ENCODE measurements at places on chromosomes 2 and 18. TPM values are rescaled to one million over a fixed set of nuclear protein-coding genes. Genes with fewer than 3 reads are reported as not detected.

GRCh38 chr2:209591021-209591420 is 167.2 kb downstream of the MAP2 start:
- no peaks in the 10 kb centered on the region for H3K27me3 ChIP-seq
- H3K4me1 ChIP-seq: no peaks in the 10 kb centered on the region
- no peak for DNase-seq
- H3K4me3 ChIP-seq: no peak overlapping the region
- no peaks in the 10 kb centered on the region for H3K36me3 ChIP-seq
- H3K27ac ChIP-seq: no peak overlapping the region

The FAM237A gene
- not detected for total RNA-seq

DNA sequence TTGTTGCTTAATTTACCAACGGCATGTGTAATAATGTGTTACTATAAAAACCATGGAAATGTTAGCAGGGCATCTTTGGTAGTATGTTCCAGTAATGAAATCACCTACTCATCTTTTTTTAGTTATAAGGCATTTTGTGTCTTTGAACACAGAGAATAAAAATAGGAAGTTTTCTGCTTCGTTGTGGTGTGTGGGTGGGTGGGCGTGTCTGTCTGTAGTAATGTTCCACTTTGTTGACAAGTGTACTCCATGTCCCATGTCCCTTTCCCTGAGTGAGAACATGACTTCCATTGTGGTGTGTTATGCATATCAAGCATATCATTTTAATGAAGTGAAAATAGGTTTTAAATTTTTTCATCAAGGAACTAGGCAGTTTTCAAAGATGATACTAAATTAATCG is 149.3 kb downstream of the VWC2L start:
- no peak overlapping the region for H3K27ac ChIP-seq
- DNase-seq: no peak
- no peak overlapping the region for H3K4me3 ChIP-seq
- H3K36me3 ChIP-seq: no peaks in the 10 kb centered on the region
- H3K27me3 ChIP-seq: no peaks in the 10 kb centered on the region
- H3K4me1 ChIP-seq: no peaks in the 10 kb centered on the region

DNA sequence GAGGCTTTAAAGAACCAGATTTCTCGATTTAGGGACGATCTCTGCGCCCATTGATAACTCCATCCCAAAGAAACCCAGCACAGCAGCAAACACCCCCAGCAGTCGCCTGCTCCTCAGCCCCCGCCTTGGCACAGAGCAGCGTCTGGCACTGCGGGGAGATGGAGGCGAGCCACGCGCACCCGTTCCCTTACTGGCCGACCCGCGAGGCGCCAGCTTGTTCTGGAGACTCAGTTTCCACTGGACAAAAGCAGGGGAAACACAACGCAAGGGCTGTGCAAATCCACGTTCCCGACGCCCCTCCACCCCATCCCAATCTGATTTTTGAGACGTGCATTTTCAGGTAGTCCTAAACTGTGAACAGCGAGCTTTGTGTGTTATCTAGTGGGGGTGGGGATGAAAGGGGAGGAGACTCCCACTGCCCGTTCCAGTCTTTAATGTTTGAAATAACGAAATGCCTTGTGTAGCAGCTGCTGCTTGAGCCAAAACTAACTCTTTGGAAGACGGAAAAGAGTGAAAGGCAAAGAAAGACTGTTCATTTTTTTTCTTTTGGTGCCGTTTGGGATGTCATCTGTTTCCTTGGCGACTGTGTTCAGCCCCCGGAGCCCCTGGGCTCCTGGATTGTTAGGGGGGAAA is 143.2 kb downstream of the MEIS1 start:
- no peak for DNase-seq
- H3K27me3 ChIP-seq: no peaks in the 10 kb centered on the region
- no peak overlapping the region for H3K27ac ChIP-seq
- H3K4me1 ChIP-seq: peaks cover 31% of the 10 kb centered on the region
- H3K36me3 ChIP-seq: no peaks in the 10 kb centered on the region

- H3K4me1 ChIP-seq: no peaks in the 10 kb centered on the region
- no peaks in the 10 kb centered on the region for H3K36me3 ChIP-seq
- no peak overlapping the region for H3K27ac ChIP-seq
- no peak for DNase-seq
- no peak overlapping the region for H3K4me3 ChIP-seq
These were observed 482.5 kb downstream of the NUP35 start for GRCh38 chr2:183606718-183607085.

DNA sequence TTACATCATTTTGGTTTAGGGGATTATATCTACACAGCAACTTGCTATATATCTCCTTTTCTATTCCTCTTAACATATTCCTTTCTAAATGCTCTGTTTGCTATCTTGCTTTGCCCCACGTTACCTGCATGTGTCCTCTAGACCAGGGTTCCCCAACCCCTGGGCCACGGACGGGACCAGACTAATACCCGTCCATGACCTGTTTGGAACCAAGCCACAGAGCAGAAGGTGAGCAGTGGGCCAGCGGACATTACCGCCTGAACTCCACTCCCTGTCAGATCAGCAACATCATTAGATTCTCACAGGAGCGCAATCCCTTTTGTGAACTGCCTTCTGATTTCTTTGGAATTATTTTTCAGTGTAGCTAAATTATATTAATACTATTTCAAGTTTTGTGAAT is 66.7 kb downstream of the KCMF1 start:
- H3K36me3 ChIP-seq: peaks cover 41% of the 10 kb centered on the region
- no peak for DNase-seq
- H3K4me1 ChIP-seq: peaks cover 28% of the 10 kb centered on the region
- H3K27ac ChIP-seq: no peak overlapping the region

DNA sequence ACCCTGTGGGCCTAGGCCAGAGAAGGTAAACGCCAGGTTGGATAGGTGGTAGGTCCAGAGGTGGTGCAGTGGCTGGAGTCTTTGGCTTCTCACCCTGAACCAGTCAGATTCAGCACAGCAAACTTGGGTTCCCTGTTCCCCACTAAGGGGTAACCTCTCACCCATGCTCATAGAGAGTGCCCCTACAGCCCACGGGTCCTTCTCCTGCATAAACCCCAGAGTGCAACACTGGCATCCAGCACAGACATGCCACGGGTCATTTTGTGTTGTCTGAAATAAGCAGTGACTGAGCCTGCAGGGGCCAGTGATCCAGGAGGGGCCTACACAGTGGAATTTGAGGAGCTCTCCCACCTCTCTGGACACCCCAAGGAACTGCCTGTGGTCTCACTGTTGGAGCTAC is 40.5 kb upstream of the ATP6V1B1 start:
- no peak overlapping the region for H3K4me3 ChIP-seq
- no peaks in the 10 kb centered on the region for H3K27me3 ChIP-seq

- no peak overlapping the region for H3K27ac ChIP-seq
- DNase-seq: peak; percentile 63
- no peaks in the 10 kb centered on the region for H3K36me3 ChIP-seq
- peaks cover 11% of the 10 kb centered on the region for H3K4me1 ChIP-seq
- no peaks in the 10 kb centered on the region for H3K27me3 ChIP-seq
These were observed 19.2 kb downstream of the NEURL3 start for GRCh38 chr2:96485751-96486651.

The MC2R gene
- total RNA-seq: not detected

GRCh38 chr18:43830947-43831346 is 553.7 kb upstream of the SYT4 start:
- no peak overlapping the region for H3K4me3 ChIP-seq
- H3K27me3 ChIP-seq: no peaks in the 10 kb centered on the region
- H3K27ac ChIP-seq: no peak overlapping the region
- no peaks in the 10 kb centered on the region for H3K4me1 ChIP-seq

DNA sequence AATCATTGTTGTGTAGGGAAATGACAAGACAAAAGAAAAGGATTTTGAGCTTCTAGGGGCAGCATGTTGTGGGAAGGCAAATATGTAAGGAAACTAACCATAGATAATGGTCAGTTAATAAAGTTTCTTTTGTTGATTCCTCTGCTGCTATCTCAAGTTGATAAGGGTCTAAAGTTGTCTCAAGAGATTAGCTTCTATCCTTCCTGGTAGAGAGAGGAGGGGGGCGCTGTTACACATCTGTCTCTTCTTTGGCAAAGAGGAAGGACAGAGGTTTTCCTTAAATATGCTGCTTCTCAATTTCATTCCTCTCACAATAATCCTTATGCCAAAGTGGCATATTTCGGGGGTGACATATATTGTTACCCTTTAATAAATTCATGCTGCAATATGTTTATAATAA is 944.0 kb downstream of the DPP10 start:
- no peaks in the 10 kb centered on the region for H3K27me3 ChIP-seq
- H3K4me1 ChIP-seq: no peaks in the 10 kb centered on the region
- no peak overlapping the region for H3K27ac ChIP-seq

- H3K27ac ChIP-seq: peak overlapping the region; percentile 96
- peak; percentile 88 for DNase-seq
- peaks cover 100% of the 10 kb centered on the region for H3K4me1 ChIP-seq
- H3K4me3 ChIP-seq: peak overlapping the region; percentile 81
These were observed 6.1 kb downstream of the INO80C start for GRCh38 chr18:35491700-35492077.

DNA sequence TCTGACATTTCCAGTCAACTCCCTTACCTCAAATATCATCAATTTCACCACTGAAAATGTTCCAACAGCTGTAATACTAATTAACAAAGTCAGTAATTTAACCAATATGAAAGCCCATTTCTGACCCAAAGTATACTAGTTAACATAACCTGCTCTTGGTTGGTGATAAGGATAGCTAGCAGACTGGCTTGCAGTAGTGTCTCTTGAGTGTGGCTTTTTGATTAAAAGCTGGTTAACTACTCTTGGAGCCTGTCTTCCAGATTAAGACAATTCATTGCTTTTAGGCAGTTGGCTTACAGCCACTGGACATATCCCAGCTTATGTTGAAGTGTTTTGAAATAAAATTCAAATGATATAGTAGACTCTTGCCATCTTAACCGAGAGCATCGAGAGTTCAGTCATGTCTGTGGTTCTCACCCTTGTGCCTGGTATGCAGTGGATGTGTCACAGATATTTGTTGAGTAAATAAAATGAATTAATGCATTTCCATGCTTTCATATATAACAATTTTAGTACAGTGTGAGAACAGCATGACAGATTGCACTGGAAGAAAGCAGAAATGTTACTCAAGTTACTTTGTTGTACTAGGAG is 158.1 kb downstream of the TANC1 start:
- H3K27ac ChIP-seq: no peak overlapping the region
- no peaks in the 10 kb centered on the region for H3K36me3 ChIP-seq
- no peak for DNase-seq

The TWIST2 gene
- not detected for total RNA-seq

The TSPYL6 gene
- total RNA-seq: 0.60 TPM
